ENCODE measurements at places on chromosomes 1 and 21. TPM values are rescaled to one million over a fixed set of nuclear protein-coding genes. Genes with fewer than 3 reads are reported as not detected.

- DNase-seq = no peak
Observed at GRCh38 chr1:74579425-74579824, 67.0 kb upstream of the LRRC53 start.

DNA sequence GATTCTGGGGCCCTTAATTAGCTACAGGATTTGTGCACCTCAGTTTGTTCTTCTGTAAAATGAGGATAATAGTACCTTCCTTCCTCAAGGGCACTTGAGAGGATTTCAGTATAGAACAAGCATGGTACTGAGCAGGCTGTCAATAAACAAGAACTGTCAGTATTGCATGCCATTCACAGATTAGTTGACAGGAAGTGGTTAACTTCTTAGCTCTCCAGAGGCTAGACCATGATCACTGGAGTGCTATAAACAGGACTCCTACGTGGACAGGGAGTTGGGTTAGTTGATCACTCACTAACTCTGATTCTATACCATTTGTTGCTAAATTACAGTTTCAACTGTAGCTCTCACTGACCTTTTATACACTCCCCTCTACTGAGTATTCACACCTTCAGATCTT is 126.2 kb upstream of the DAB1 start:
- no peak for DNase-seq

- DNase-seq = no peak
Observed at GRCh38 chr1:194870860-194871259, 1684.4 kb upstream of the B3GALT2 start.

- no peak for DNase-seq
Observed at GRCh38 chr1:231990388-231990787, 363.8 kb downstream of the DISC1 start.

- DNase-seq = no peak
Observed at GRCh38 chr1:30930631-30931173, 22.1 kb upstream of the SDC3 start.

- DNase-seq = peak; percentile 54
Observed at GRCh38 chr1:159071970-159072582, 4.5 kb downstream of the AIM2 start.

- no peak for DNase-seq
Observed at GRCh38 chr1:94401206-94401605, 17.0 kb upstream of the ABCD3 start.

DNA sequence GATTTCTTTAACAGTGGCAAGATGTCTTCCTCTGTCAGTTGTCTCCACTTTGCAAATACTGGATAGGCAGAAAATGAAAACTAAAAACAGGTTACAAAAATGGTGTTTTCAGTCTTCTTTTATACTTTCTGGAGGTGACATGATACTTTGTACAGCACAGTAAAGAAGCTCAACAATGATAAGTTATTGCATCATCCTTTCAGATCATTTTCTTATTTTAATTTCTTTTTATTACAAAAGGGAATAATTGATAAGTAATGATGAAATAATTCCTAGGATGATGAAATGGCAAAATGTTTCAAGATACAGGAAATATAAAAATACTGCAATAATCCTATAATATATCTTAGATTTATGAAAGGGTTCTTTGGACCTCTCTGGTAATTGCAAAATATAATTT is 16.5 kb downstream of the GORAB start:
- no peak for DNase-seq

The COL6A1 gene
- polyA plus RNA-seq = 205 TPM

DNA sequence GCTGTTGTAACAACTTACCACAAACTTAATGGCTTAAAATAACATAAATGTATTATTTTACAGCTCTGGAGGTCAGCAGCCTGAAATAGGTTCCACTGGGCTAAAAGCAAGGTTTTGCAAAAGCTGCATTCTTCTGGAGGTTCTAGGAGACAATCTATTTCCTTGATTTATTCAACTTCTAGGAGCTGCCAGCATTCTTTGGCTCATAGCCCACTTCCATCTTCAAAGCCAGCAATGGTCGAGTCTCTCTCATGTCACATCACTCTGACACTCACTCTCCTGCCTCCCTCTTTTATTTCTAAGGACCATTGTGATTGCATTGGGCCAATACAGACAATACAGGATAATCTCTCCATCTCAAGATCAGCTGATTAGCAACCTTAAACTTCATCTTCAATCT is 15.1 kb upstream of the FOXJ3 start:
- DNase-seq = no peak

The CADM3 gene
- 0.20 TPM for polyA plus RNA-seq

The RAP1GAP gene
- polyA plus RNA-seq = 20.2 TPM

- no peak for DNase-seq
Observed at GRCh38 chr1:1578371-1578940, 3.8 kb upstream of the SSU72 start.
